ENCODE measurements at places on chromosomes 3 and 15.
A peak's percentile ranks its signal among the peaks of the same experiment; 100 is the strongest.

- DNase-seq: no peak
These were observed 309.5 kb downstream of the GAP43 start for GRCh38 chr3:115932807-115933206.

DNA sequence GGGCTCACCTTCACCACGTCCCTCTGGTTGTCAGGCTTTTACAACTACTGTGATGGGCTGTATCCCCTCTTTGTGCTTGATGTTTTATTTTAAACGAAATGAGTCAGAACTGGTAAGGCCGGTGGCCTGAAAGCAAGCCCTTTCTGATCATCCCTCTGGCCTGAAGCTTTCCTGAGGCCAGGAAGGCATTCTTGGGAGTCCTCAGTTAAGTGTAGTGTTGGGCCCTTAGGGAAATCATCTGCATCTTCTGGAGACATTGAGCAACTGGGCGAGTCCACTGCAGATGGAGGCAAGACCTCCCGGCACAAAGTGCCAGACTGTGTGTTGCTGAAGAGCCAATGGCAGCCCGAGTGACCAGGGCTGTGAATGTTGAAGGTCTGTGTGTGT, 33.0 kb upstream of the AMOTL2 start:
- DNase-seq: no peak

- DNase-seq: no peak
These were observed 63.6 kb downstream of the ZNF621 start for GRCh38 chr3:40588406-40588805.

DNA sequence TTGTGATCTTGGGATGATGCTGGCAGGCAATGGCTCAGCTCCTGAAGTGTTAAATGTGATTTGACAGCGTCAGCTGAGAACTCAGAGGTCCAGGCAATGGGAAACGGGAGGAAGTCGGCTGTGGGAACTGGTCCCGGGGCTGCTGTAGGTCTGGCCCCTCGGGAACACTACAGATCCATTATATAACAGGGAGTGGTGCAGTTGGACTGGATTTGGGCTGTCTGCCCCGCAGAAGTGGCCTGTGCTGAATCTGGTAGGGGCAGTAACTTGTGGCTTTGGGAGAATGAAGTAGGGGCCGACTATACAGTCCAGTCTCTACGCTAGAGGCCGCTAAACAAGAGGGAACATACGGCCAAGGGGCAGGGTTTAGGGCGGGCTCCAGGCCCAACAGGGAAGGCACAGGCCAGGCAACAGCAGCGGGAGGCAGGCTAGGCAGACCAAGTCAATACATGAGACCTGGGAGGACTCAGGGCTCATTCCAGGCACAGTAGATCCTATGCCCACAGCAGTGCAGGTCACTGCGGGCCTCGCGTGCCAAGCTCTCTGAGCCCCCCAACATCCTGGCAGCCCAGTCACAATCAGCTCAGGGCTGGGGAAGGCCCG, 20.3 kb upstream of the IL16 start:
- DNase-seq: no peak

DNA sequence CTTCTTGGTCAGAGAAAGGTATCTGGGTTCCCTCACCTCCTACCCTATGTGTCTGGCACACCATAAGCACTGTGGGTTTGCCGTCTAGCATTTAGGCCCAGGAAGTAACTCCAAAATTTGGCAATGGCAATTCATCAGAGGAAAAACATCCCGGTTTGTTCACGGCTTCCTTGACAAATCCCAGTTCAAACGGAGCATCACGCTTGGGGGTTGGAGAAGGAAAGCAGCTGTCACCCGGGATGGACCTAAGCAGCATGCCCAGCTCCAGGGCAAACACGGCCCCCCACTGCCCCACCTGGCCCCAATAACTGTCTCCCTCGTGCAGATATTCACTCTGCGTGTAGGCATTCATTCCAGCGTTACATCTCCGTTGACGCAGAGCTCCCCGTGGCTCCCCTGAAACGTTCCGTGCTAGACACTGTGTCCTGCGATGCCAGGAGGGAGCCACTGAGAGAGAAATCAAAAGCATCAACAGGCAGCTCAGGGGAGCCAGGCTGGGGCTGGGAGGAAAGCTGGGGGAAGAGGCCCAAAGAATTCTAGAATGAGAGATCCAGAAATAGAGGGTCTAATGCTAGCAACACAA, 41.4 kb downstream of the NTRK3 start:
- DNase-seq: no peak

DNA sequence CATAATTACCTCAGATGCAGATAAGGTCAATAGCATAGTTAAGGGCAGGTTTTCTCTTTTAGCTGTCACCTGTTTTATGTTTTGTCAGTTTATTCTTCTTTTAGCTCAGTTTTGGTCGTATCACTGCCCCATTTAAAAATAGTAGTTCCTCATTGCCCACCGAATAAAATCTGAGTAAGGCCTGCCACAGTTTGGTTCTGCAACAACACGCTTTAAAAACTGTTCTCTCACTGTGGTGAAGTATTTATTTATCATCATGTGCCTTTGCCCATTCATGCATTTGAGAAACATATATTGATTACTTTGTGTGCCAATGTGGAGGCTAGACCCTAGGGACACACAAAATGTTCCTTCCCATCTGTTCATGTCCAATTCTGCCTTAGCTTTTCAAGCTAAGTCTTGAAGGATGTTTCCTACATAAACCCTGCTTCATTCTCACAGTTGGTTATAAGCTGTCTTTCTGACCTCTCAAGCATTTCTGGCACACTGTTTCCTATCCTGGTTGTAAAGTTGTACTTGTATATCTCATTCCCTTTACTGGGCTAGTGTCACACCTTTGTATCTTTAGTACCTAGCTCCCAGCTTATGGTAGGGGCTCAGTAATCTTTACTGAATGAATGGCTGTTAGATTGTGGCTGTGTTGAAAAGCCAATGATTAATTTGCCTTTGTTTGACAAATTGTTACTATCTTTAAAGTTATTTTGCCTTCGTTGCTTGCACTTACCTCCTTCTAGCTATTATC, 23.9 kb downstream of the AKAP13 start:
- no peak for DNase-seq

DNA sequence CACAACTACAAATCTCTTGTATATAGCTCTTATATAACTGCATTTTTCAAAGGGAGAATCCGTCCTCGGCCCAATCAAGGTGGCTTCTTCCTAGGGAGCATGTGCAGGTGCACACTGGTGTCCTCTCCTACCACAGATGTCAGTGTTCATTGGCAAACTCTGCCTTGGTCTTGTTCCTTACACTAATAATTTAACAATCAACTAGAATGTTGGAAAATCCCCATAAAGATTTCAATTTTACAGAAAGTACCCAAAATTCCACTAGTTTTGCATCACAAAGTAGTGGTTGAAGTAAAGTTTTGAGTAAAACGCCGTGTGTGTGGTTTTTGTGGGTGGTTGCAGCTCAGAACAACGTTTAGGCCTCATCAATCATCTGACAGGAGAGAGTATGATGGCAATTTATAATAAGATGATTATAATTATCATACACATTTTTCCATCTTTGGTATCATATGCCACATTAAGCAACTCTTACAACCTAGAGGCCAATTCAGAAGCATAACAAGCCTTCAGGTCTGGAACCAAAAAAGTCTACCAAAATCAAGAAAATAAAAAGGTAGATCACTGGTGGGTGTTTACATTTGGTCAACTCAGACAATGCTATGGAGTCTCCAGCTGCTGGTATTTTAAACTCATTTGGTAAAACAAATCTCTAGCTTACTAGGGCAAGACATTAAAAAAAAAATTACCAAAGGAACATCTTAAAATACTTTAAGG, 128.9 kb upstream of the BHLHE40 start:
- DNase-seq: peak; percentile 71

DNA sequence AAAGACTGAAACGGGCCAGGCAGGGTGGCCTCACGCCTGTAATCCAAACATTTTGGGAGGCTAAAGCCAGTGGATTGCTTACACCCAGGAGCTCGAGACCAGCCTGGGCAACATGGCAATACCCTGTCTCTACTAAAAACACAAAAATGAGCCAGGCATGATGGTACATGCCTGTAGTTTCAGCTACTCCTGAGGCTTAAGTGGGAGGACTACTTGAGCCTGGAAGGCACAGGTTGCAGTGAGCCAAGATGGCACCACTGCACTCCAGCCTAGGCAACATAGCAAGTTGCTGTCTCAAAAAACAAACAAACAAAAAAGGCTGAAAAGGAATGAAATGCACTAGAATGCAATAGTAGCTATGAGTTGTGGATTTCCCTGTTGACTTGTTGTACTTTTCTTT, 94.7 kb downstream of the STAG1 start:
- DNase-seq: no peak

GRCh38 chr3:69413551-69414207, 27.8 kb upstream of the FRMD4B start:
- no peak for DNase-seq

DNA sequence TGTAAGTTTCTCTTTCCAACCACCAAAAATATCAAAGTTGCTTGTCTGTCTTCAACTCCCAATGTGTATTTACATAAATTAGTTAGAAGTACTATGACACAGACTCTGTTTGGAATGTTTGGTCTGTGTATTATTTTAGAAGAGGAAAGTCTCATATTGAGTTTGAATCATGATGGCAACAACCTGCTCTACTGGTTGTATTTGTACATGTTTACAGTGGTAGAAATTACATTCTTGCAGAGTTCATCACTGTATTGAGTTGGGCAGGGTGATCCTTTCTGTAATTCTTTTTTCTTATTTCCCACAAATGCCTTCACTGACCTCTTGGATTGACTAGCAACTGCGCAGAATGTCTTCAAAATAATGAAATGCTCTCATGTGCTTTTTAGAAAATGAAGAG, 149.6 kb downstream of the CHL1 start:
- DNase-seq: no peak

DNA sequence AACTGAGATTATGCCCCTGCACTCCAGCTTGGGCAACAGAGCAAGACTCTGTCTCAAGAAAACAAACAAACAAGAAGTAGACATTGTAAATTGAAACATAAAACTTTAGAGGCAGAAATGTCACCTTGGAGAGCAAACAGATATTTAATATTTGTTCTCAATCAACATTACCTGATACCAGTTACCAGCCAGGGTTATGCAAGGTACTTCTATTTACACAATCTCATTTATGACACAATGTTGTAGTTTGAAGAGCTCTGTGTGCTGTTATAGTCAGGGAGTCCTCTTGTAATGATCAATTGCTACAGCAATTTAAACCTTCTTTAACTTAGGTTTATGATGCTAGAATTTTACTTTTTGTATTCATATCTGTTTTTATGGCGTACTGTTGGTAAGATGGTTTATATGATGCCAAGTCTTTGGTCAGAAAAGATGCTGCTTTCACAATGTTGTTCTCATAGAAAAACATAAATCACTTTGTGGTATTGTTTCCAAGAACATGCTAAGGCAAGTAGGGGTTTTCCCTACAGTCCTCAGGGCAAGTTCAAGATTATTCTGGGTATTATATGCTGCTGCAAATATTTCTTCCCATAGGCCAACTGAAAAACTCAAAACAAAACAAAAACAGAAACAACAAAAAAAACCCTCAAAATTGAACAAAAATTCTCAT, 173.5 kb downstream of the TNIK start:
- DNase-seq: no peak

DNA sequence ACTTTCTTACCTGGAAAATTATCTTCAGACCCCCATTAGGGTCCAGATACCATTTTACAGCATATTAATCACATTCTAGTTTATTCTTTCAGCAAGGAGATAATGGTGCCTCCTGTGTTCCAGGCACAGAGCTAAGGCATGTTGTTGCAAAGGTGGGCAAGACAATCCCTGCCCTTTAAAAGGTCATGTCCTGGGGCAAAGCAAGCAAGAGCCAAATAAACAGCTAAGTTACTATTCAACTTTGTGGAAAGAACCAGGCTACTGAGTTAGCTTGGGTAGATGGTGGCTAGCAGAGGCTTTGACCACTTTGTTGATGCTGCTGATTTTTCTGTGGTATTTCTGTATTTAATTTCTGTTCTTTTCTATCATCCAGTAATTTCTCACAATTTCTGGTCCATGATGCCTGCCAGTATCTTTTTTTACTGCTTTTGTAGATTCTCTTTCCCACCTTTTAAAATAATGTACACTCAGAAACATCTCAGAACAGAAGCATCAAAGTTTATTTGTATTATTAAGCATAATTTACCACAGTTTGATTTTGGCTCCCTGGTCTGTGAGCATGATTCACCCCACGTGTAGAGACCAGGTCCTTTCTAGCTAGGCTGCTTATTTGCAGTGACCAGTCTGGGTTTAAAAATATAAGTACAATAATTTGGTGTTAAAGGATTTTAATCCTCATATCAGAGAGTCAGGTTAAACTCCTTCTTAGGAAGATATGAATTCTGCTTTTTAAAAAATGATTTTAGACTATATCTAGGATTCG, 71.5 kb downstream of the LRRC28 start:
- DNase-seq: no peak

GRCh38 chr15:29223640-29224039, 46.0 kb downstream of the NSMCE3 start:
- DNase-seq: no peak

DNA sequence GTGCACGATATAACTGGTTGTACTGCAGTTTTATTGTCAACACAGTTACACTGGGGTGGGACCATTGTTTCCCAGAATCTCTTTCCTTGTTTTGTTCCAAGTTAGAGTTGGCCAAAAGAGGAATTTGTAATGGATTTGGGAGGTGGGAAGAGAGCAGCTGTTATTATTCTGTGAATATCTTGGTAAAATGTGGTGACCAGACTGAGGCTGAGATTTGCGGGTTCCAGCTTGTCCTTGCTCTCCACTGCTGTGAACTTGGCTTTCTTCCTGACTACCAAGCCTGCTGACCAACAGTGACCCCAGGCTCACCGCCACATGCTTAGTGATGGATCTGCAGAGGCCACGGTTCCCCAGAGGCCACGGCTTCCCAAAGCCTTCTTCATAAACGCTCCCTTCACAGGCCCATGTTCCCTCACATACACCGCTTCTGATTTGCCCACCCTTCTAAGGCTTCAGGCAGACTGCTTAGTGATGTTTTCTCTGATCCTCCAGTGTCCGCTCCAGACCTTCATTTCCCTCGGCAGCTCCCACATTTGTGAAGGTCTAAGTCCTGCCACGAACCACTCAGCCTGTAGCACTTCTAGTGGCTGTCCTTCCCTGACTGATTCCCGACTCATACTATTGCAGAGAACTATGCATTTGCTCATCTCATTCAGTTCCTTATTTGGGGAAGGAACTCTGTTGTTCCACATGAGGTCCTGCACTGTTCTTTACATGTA, 525.5 kb upstream of the RGMA start:
- no peak for DNase-seq

Measured in stimulated activated CD4-positive, alpha-beta T cell treated with anti-CD3 and anti-CD28 coated beads, Interleukin-1b, Interleukin-23, amount 100 ng/mL, for 48 hours (primary cell).